Effector CD4-positive, alpha-beta T cell (primary cell): ENCODE measurements at places on chromosomes 13 and 19.

DNA sequence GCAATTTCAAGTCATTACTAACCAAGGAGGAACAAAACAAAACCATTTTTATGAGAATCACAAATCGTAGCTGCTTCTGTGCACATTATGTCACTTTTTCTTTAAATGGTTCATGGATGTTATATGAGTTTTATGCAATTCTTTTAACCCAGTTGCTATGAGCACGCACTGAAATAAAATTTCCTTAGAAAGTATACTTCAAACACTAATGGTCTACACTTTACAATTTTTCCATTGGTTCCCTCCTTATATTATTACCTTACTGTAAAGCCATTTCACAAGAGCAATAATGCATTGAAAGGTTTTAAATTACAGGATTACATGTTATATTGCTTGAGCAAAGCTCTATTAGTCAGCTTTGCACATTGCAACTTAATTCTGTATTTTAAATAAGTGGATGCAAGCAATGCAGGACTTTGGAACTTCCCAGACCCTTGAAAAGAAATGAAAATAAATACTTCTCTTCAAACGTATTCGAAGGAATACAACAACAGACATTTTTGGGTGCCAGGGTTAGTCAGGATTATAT is 318.7 kb downstream of the PCDH9 start:
- no peak for DNase-seq

DNA sequence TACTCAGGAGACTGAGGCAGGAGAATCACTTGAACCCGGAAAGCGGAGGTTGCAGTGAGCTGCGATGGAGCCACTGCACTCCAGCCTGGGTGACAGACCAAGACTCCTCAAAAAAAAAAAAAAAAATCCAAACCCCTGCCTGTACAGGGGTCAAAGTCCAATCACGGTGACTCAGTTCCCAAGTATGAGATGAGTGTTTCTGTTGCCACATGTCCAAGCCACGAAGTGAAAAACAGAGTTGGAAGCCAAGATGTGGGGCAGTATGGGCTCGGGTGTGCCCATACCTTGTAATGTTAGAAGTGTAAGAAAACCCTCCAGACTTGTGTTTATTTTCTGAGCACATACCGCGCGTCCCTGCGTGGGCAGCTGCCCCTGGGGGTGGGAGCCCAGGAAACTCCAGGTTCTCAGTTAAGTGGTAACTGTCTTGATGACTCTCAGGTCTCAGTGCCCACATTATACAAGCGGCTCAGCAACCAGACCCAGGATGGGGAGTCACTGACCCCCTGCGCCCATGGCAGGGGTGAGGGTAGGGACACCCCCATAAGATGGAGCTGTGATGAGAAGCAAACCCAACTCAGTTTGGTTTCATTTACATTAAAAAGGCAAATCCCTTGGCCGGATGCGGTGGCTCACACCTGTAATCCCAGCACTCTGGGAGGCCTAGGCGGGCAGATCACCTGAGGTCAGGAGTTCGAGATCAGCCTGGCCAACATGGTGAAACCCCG is 1.2 kb upstream of the GPX4 start:
- no peak for DNase-seq

GRCh38 chr13:45162821-45163220 is 38.0 kb downstream of the KCTD4 start:
- DNase-seq: no peak

GRCh38 chr13:107518780-107519179 is 696.6 kb downstream of the LIG4 start:
- DNase-seq: no peak

DNA sequence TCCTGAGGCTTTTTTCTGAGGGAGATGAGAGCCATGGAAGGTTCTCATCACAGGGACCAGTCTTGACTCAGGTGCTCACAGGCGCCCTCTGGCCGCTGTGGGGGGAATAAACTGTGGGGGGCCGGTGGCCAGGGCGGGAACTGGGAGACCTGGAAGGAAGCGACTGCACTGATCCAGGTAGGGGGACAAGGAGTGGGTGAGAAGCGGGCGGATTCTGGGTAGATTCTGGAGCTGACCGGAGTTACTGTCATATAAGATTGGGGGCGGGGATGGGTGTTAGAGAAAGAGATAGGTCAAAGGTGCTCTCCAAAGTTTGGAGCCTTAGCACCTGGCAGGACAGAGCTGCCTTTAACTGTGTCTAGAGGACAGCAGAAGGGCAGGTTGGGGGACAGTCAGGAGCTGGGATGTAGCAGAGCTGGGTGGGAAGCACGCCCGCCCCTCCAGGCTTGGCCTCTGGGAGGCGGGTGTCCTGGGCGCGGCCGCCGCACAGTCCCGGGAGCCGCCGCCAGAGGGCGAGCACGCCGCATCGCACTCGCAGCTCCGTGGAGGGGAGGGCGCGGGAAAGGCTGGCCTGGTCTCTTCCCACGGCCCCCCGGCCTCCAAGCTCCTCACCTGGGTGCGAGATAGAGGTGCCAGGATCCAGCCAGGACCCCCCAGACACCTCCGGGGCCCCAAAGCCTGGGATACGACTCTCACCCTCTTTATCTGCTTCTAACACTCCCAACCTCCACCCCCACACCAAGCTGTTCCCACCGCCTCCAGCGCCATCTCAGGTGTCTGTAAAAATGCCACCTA is 4.2 kb upstream of the DAND5 start:
- peak; percentile 66 for DNase-seq

- no peak for DNase-seq
Measured at GRCh38 chr19:35988824-35989223, 6.2 kb upstream of the SDHAF1 start.

DNA sequence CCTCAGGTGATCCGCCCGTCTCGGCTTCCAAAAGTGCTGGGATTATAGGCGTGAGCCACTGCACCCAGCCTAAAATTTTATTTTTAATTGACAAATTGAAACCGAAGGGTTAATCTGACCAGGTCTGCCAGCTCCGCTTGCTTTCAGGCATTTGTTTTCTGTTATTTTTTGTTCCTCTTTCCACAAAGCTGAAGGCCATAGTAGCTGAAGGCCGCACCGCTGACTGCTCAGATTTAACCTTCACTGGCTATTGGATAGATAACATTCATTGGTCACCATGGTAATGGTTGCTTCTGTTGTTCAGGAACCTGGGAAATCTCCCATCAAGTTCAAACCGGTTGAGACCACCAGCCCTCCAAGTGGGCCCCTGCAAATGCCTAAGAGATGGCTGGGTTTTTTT is 124.5 kb upstream of the USP29 start:
- no peak for DNase-seq

DNA sequence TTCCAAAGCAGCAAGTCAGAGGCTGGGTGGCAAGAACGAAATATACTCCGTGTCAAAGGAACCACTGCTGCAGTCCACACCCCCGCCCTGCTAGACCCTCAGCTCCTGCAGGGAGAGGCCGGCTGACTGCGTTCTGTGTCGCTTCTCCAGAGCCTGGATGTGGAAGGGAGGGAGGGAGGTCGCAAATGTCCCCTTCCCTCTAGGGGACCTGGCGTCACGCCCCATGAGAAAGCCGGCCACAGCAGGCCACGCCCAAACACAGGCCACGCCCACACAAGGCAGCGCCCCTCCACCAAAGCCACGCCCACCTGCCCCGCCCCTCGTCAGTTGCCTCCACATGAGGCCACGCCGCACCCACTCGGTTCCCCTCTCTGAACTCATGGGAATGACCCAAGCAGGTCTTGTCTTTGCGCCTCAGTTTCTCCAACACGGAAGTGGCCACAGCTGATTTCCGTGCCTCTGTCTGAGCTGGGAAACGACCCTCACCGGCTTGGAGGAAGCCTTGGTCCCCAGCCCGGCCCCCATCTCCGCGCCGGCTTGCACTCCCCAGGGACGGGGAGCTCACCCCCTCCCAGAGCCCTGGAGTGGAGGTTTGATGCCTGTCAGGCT is 38.4 kb upstream of the TCF3 start:
- peak; percentile 28 for DNase-seq

- DNase-seq: no peak
Measured at GRCh38 chr19:3481241-3482090, 1.1 kb upstream of the SMIM24 start.

- DNase-seq: no peak
Measured at GRCh38 chr13:28584873-28585381, 74.0 kb upstream of the POMP start.

DNA sequence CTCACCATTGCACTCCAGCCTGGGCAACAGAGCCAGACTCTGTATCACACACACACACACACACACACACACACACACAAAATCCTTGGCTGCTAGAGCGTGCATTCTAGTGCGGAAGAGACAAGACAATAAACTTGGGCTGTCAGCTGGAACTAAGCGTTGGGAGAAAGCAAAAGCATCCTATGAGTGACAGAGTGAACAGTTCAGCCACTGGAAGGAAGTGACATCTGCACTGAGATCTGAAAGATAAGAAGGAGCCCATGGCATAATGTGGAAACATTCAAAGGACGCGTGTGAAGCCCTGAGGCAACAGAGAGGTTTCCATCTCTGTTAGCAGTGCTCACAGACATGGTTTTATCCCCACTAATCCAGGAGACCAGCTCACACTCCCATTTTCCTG is 3.5 kb upstream of the SLC1A5 start:
- peak; percentile 16 for DNase-seq

- DNase-seq: no peak
Measured at GRCh38 chr19:38888876-38889275, 10.5 kb downstream of the SIRT2 start.

- no peak for DNase-seq
Measured at GRCh38 chr13:28320209-28320608, 174.7 kb downstream of the FLT1 start.

DNA sequence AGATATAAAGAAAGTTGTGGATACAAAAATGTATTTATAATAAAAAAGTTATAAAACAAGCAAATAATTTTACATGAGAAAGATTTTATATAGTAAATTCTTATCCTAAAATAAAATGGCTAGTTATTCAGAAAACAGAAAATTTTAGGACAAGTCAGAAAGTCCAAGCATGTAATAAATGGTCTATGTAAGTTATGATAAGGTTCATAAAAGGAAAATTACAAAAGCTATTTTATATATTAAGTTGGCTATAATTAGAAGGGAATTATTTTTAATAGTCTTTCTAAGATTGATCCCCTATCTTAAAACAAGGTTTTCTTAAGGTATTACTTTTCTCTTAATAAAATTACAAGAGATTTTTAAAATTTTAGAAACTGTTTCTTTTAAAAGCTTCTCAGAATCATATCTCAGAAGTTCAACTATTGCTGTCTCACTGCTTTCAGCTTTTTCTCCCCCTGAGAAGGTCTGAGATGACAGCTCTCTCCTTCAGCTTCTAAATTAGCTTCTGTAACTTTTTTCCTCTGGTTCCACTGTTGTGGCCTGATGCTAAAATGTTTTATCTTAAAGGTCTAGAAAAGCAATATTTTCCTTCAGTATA is 8.7 kb downstream of the CCDC169 start:
- DNase-seq: no peak

- no peak for DNase-seq
Measured at GRCh38 chr13:43170506-43170905, 147.1 kb downstream of the DNAJC15 start.

GRCh38 chr13:44744880-44745633 is 168.9 kb upstream of the TSC22D1 start:
- no peak for DNase-seq

DNA sequence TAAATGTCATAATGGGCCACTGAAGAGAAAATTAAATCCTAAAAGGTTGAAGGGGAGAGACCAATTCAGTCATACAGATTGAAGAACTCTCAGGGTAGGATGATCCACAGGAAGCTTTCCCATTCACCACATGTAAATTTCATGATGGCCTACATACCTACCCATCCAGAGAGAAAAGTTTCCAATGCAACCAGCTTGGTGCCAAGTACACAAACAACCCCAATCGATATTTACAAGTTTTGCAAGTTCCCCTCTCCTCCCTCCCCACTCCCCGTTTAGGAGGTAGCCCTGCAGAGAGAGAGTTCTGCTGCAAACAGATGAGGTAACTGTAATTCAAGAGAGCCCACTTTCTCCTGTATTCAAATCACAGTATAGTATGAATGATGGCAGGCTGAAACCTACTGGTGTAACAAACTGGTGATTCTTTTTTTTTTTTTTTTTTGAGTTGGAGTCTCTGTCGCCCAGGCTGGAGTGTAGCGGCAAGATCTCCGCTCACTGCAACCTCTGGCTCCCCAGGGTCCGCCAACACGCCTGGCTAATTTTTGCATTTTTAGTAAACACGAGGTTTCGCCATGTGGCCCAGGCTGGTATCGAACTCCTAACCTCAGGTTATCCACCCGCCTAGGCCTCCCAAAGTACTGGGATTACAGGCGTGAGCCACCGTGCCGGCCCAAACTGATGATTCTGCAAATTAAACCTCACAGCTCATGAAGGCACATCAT is 14.4 kb downstream of the FOXO1 start:
- DNase-seq: no peak

DNA sequence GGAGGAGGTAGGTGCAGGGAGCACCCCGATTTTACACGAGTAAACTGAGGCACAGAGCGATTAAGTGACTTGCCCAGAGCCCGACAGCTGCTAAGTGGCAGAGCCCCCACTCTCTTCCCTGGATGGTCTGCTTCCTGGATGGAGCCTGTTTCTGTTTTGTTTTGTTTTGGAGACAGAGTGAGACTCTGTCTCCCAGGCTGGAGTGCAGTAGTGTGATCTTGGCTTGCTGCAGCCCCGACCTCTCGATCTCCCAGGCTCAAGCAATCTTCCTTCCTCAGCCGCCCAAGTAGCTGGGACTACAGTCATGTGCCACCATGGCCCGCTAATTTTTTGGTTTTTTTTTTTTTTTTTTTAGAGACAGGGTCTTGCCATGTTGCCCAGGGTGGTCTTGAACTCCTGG is 17.3 kb downstream of the BICRA start:
- no peak for DNase-seq
